ENCODE measurements at places on chromosomes 2 and 18.
A peak's percentile ranks its signal among the peaks of the same experiment; 100 is the strongest.

DNA sequence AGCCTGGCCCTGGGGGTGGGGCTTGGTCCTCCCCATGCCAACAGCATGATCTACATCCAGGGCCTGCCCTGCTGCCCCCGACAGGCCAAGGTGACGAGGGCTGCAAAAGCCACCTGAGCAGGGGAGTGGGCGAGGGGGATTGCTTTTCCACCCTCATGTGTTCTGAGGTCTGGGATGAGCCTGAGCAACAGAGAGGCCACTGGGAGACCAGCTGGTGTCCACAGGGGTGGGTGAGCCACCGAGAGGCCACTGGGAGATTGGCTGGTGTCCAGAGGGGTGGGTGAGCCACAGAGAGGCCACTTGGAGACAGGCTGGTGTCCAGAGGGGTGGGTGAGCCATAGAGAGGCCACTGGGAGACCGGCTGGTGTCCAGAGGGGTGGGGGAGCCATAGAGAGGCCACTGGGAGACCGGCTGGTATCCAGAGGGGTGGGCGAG lies 147.4 kb upstream of the GPC1 start:
- DNase-seq, result no peak

DNA sequence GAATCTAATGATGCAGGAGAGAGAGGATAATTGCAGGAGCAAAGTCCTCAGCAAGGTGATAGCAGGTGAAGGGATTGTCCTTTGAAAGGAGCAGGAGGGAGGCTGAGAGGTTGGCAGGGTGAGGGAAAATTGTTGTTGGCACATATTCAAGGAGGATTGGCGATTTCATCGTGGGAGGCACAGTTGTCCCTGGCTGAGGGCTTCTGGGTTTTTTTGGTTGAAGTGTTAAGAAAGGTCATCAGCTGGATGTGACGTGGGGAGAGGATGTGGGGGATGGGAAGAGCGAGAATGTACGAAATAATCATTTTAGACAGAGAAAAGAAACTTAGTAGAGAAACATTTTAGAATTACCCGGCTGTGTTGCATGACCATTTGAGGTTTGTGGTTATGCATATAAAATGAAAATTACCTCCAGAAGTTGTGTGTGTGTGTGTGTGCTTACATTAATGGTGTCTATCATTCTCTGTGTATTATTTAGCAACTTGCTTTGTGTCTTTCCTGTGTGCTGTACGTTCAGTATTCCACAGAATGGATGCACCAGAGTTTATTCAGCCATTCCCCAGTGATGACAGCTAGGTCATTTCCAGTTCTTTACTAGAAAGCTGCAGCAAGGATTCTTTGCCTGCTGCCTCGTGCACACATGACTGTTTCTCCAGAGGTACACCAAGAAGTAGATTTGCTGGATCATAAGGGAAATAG lies 67.6 kb downstream of the SDC1 start:
- DNase-seq, result no peak

GRCh38 chr2:115183144-115183543 lies 740.7 kb downstream of the DPP10 start:
- DNase-seq, result peak; percentile 42

GRCh38 chr2:215760557-215760956 lies 252.8 kb downstream of the MREG start:
- DNase-seq, result no peak

- DNase-seq, result no peak
Measured at GRCh38 chr2:41711736-41712135, 336.1 kb upstream of the PKDCC start.

GRCh38 chr18:7317804-7318231 lies 86.9 kb downstream of the LRRC30 start:
- DNase-seq, result no peak

Measured in ELF-1 (cell line).